ENCODE measurements at places on chromosomes 1 and 21. TPM values are rescaled to one million over a fixed set of nuclear protein-coding genes. Genes with fewer than 3 reads are reported as not detected.

GRCh38 chr1:210272666-210273065, 40.1 kb downstream of the SERTAD4 start:
- DNase-seq: no peak

DNA sequence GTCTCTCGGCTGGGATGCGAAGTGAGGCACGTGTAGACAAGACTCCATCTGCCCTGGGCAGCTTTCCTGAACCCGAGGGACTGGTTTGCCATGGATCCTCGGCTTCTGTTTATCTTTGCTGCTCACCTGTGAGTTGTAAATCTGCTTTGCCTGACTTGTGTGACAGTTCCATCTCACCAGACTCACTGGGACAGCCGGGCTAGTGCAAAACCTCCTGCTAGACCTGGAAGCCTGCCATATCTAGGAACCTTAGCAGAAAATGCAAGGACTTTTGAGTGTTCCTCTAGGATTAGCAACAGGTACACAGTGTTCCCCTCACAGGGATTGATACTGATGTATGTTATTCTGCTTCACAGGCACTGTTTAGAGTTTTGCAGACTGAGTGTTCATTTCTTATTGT, 218.6 kb downstream of the URB2 start:
- DNase-seq: no peak

Gene SPRR1A
- total RNA-seq: not detected

Gene ACTL8
- total RNA-seq: not detected
